ENCODE measurements at places on chromosomes 2 and 18.
A peak's percentile ranks its signal among the peaks of the same experiment; 100 is the strongest.

DNA sequence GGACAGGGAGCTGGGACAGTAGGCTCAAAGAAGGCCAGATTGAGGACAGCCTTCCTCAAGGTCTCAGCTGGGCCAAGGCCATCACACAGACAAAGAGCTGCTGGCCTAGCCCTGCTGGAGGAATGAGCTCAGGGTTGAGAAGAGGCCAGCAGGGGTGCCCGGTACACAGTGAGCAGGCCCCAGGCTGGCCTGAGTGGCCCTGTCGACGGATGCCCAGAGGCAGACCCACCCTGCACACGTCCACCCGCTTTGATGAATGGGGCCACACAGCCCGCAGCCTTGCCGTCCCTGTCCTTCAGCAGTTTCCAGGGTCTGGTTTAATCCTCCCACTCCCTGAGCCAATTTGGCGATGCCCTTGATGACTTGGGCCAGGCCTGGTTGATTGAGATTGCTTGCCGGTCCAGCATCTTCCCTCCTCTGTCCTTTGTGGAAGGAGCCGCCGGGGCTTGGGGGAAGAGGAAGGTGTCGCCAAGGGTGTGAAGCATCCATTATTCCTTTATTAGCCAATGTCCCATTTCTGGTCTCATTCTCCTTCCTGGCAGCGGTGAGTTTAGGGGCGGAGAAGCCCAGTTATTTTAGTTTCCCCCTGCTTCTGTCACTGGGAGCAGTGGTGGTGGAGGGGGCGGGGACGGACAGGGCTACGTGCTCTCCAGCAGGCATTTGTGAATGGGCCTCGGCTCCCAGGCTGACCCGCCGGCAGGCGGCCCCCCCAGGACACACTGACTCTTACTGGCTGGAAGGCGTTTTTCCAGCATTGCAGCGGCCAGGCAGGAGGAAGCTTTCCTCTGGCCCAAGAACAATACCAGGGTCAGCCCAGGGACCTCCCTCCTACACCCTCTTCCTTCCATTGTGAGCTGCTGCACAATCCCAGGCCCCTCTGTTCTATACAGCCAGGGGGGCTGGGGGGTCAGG, 141.8 kb downstream of the CTIF start:
- DNase-seq = no peak

- no peak for DNase-seq
These were observed 12.6 kb downstream of the SCN3A start for GRCh38 chr2:165191096-165191728.

- no peak for DNase-seq
These were observed 122.5 kb downstream of the PLEKHM3 start for GRCh38 chr2:207902821-207903220.

DNA sequence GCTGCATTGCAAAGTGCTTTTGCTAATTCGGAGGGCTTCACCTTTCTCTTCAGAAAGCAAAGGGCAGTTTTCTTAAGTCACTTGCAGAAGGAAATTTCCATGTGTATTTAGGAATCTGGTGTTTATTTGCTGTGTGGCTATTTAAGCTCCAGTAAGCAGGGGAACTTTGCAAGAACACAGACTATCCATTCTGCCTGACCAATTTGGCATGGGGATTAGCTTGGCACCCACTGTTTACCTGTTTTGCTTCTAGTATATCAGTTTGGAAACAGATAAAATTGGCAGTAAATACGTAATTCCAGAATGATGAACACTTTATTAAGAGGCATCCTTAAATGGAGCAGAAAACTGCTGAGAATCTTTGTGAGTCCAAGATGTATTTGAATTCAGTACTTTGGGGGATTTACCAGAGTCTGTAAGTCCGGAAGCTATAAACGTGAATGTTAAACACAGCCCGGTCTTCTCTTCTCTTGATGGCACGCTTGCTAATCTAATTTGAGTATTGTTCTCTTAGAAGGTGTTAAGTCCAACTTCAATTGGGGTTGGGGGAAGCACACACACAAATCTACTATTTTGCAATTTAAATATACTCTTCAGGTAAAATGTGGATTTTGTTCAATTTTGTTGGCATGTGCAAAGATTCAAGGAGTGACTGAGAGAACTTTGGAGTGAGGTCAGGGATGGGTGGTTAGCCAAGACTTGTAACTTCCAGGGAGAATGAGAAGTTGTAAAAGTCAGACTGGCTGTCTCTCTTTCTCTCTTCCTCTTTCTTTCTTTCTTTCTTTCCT, 650 bp downstream of the ACKR3 start:
- no peak for DNase-seq

DNA sequence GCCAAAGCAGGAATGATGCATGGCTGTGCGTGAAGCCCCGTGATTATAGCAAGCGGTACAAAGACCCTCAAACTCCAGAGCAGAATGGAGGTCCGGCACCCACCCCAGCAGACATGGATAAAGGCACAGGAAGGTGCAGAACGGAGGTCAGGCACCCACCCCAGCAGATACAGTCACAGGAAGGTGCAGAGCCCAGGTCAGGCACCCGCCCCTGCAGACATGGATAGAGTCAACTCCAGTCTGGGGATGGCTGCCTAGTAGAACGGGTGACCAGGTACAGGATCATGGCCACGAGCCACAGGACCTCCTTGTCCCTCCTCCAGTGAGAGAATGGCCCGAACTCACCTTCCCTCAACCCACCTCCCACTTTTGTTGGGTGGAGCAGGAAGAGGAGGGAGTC, 318.3 kb upstream of the SALL3 start:
- no peak for DNase-seq

DNA sequence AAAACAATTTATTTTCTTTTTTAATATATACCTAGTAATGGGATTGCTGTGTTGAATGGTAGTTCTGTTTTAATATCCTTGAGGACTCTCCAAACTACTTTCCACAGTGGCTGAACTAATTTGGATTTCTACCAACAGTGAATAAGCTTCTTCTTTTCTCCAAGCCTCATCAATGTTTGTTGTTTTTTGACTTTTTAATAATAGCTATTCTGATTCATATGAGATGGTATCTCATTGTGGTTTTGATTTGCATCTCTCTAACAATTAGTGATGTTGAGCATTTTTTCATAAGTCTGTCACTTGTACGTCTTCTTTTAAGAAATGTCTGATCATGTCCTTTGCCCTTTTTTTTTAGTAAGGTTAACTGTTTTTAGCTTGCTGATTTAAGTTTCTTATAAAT, 863.3 kb downstream of the CNTNAP5 start:
- peak; percentile 0 for DNase-seq

DNA sequence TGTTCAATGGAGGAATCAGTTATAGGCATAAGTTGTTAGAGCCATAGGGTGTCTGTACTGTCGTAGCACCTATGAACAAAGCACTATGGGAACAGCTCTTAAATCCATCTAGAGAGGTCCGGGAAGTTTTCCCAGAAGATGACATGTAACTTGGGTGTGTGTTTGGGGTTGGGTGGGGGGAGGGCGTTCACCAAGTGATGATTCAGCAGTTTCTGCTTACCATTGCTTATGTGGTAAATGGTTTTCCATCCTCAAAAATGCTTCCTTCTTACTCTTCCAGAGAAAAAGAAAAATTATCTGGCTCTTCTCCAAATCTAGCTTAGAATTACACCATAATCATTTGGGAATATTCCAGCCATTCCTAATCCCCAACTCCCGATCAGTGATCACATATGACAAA, 361.1 kb upstream of the ZNF521 start:
- DNase-seq = no peak

- DNase-seq = no peak
These were observed 40.1 kb downstream of the CDC42EP3 start for GRCh38 chr2:37631292-37631691.

DNA sequence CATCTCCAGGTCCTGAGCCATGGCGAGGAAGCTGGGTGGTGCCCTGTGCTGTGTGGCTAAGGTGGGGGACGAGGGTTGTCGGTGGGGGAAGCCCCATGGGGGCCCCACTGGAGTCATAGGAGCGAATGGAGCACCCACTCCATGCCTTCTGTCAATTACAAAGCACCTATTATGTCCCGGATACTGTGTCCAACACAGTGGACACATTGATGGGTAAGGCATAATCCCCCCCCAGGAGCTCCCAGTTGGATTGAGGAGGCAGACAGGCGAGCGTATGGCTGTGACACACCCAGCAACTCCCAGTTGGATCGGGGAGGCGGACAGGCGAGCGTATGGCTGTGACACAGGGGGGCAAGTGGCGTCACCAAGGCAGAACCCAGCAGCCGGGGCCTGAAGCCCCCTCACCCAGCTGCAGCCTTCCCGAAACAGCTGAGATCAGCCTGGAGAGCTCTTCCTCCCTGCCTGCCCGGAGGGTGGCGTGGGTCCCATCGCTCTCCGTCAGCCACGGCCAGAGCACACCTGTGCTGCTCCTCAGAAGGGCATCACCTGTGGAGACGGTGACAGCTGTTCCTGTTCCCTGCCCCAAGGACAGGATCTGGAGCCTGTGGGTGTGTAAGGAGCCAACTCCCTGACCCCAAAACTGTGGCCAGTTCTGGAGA, 69.6 kb downstream of the HPCAL1 start:
- no peak for DNase-seq

GRCh38 chr18:49849331-49850217, 36.2 kb upstream of the ACAA2 start:
- peak; percentile 98 for DNase-seq

DNA sequence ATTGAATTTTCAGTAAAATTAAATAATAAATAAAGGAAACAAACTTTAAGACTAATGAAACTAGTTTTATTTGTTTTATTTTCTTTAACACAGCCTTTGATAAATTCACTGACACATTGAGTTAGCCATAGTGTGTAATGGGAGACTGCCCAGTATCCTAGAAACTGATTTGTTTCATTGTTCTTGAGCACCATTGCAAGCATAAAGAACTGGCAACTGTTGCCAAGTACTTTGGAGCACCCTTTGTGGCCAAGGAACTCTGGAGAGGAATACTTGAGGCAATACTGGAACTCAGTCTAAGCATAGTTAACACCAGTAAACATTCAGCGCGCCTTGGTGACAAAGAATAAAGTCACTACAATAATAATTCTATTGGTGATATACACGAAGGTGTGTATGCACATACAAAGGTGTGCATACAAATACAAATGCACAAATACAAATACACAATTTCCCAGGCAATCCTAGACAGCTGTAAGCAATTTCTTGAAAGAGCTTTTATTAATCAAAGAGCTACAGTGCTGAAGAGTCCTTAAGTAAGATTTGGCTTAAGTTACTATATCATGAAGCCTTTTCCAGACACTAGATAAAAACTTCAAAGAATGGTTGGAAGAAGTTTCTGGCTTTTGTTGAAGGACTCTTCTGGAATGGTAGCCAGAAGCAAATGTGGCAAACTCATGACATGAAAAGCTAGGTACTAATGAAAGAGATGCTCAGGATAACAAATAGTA, 1371.2 kb downstream of the LRP1B start:
- no peak for DNase-seq

DNA sequence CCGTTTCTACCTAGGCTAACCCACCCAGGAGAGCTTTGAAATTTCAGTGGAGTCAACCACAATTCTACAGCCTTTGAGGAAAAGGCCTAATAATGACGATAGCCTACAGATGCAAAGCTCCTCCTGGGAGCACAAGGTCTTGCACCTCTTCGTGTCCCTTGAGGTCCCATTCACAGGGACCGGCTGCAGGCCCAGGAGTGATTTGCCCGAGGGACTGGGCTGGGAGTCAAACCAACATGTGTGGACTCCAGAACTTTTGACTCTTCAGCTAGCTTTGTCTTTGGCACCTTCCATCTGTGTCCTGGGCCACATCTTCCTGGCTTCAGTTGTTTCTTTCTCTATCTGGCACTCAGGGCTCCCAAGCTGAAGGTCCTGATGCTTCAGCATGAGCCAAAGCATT, 76.5 kb downstream of the SMAD7 start:
- no peak for DNase-seq

- peak; percentile 65 for DNase-seq
These were observed 167.9 kb downstream of the TCF4 start for GRCh38 chr18:55419947-55420664.

DNA sequence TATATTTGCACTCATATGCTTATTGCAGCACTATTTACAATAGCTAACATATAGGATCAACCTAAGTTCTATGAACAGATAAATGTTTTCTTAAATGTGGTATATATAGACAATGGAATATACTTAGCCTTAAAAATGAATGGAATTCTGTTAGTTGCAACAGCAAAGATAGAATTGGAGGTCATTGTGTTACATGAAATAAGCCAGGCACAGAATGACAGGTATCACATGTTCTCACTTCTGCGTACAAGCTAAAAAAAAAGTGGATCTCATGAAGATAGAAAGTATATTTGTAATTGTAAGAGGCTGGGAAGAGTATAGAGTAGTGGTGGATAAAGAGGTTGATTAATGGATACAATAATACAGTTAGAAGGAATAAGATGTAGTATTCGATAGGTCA, 255.5 kb upstream of the SETBP1 start:
- DNase-seq = no peak

- no peak for DNase-seq
These were observed 68.1 kb downstream of the CCDC178 start for GRCh38 chr18:33372442-33372841.

- no peak for DNase-seq
These were observed 68.1 kb downstream of the PARD6G start for GRCh38 chr18:80178935-80179818.

DNA sequence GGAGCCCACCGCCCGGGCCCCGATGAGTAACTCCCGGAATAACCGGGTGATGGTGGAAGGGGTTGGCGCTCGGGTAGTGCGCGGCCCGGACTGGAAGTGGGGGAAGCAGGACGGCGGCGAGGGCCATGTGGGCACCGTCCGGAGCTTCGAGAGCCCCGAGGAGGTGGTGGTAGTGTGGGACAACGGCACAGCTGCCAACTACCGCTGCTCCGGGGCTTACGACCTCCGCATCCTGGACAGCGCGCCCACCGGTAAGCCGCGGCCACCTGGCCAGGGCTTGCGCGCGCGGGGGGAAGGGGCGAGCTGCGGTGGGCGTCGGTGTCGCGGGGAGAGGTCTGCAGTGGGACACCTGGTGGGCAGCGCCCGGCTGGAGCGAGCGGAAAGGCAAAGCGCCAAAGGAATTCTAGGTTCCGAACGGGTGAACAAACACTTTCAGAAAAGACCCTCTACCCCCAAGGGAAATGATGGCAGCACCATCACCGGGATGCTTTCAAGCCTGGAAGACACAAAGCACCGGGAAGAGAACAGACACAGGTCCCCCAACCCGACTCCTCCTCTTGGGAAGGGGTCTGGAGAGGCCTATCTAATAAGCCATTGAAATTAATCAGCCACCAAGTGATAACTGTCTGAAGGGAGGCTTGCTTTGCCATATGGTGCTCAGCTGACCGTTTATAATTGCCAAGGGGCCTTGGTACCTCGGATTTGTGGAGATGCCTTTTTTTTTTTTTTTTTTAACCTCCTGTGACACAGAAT, 1.1 kb downstream of the MIB1 start:
- DNase-seq = peak; percentile 42

GRCh38 chr2:74103763-74104162, 43.9 kb downstream of the BOLA3 start:
- no peak for DNase-seq

DNA sequence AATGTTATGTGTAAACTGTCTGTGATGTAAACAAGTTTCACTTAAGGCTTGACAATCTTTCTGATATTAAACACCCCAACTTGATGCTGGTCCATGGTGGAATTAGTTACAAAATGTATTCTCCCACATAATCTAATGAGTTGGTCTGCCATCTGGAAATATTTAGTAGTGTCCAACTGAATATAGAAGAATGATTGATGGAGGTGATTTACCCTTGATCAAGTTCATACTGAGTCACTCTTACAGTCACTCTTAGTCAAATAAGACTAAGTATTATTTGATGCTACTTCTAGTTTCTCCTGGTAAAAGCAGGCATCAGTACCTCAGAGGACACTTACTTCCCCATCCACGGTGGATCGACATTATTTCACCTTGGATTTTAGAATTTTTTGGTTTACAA, 198.1 kb downstream of the SATB2 start:
- DNase-seq = peak; percentile 26

Measured in ELR (cell line).